Stimulated activated CD4-positive, alpha-beta T cell treated with anti-CD3 and anti-CD28 coated beads, Interleukin-4, amount 100 ng/mL, for 4 hours (primary cell): ENCODE measurements at places on chromosomes 1 and 21.

- no peak for DNase-seq
These were observed 22.0 kb downstream of the KCNK1 start for GRCh38 chr1:233635765-233636502.

GRCh38 chr1:197327776-197328364 lies 59.8 kb downstream of the CRB1 start:
- DNase-seq: no peak

- no peak for DNase-seq
These were observed 27.2 kb upstream of the FAM3B start for GRCh38 chr21:41289431-41289830.

DNA sequence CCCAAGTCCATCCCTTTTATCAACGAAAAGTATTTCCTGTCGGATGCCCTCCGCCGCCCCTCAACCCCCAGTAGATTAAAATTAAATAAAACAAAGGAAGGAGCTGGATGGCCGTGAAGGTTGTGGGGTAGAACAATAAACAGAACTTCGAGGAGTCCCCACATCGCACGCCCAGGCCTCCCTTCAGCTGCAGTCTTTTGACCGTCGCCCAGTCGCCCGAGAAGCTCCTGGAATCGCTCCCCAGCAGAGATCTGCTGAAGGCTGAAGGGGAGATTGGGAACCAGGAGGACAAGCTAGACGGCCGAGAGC lies 905 bp downstream of the BARHL2 start:
- DNase-seq: no peak

- DNase-seq: no peak
These were observed 419.9 kb upstream of the DAB1 start for GRCh38 chr1:57843760-57844159.

- DNase-seq: no peak
These were observed 10.1 kb upstream of the MEF2D start for GRCh38 chr1:156510709-156511108.

DNA sequence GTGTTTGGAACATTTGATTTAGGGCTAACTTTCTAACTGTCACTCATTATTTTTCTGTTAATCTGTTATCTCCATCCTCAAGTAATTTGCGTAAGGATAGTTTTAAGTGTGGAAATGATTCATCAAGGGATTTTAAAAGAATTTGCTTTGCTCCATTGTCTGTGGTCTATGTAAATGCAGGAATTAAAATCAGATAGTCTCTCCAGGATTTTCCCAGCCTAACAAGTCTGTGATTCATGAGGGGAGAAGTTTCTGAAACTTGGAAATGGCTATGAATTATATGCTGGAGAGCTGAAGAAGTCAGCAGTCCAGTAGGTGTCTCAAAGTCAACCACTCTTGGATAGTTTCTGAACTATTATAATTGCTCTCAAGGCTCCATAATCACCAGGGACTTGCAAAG lies 264.5 kb downstream of the MRPL39 start:
- no peak for DNase-seq

DNA sequence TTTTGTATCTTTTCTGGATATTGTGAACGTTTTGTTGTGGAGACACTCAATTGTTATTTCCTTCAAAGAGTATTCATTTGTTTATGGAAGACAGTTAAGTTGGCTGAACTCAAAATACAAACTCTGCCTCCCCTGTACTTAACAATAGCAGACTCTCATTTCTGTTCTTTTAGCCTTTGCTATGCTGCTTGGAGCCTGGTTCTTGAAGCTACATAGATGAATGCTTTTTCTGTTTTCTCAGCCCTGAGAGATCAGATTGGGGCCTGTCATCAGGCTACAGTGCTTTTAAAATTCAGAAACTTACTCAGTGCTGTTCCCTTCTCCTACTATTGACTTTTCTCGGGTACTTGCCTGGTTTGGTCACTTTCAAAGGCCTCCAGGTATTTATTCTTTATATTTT lies 215.7 kb upstream of the LYPLAL1 start:
- no peak for DNase-seq

- no peak for DNase-seq
These were observed 28.1 kb downstream of the TTLL7 start for GRCh38 chr1:83970802-83971201.
